SHP77 treated with DMSO at 0.1 percent for 48 hours (cell line): ENCODE measurements at places on chromosomes 12 and 14.

GRCh38 chr12:13242936-13243335, 46.4 kb downstream of the EMP1 start:
- no peak for DNase-seq

- no peak for DNase-seq
Observed at GRCh38 chr12:26595806-26596205, 237.2 kb downstream of the ITPR2 start.

GRCh38 chr14:31405599-31406232, 14.6 kb downstream of the HEATR5A start:
- DNase-seq, result no peak

DNA sequence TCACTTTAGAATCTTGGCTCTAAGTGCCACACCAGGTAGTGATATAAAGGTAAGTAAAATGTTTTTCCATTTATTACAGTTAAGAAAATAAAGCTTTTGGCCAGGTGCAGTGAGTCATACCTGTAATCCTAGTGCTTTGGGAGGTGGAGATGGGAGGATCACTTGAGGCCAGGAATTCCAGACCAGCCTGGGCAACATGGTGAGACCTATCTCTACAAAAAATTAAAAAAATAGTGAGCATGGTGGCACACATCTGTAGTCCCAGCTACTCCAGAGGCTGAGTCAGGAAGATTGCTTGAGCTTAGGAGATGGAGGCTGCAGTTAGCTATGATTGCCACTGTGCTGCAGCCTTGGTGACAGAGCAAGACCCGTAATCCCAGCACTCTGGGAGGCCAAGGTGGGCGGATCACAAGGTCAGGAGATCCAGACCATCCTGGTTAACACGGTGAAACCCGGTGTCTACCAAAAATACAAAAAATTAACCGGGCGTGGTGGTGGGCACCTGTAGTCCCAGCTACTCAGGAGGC, 5.0 kb downstream of the FANCM start:
- DNase-seq, result no peak

DNA sequence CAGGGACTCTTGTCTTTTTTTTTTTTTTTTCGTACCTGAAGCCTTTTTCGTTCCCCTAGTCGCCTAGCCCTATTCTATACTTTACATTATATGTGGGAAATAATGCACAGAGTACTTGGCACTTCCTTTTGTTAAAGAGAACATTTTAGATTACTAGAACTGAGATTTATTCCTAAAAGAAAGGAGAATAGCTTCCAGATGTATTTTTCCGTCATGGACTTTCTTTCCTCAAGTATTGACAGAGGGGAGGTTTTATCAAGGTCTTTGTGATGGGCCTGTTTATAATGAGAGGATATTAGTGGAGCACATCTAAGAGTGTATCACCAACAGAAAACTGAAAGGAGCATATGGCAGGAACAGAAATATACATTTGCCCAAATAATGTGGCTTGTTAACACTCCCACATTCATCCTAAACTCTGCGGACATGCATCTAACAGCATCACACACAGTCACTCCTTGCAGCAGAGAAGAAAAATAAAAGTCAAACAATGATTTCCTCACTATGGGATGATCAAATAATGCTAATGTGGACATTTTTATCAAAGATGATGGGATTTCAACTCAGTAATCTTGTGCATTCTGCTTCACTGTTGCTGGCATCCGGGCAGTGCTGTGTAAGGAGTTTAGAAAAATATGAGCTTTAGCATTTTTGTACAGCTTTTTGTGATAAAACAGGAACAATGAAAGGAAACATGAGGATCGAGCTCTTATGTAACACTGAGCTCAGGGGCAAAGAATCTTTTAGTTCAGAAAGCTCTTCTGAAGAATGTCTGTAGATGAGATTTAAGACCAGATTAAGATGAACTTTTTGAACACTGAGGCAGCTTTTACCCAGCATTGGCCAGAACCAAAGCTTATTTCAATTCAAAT, 183.1 kb downstream of the EGLN3 start:
- no peak for DNase-seq
